ENCODE measurements at places on chromosomes 4 and X. TPM values are rescaled to one million over a fixed set of nuclear protein-coding genes. Genes with fewer than 3 reads are reported as not detected.

DNA sequence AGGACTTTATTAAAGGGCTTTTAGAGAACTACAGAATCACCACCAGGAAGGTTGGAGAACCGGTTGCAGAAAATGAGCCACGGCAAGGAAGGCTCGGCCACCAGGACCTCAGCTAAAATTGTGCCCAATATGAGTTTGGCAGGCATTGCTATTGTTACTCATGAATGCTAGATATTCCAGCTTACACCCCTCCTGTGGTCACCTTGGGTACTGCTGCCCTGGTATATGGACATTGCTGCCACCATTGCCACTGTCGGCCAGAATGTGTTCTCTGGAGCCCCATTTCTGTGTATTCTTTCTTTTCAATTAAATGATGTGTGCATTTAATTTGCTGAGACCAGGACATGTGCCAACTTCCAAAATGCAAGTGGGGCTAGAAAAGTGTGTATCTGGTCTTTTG is 626.7 kb upstream of the BOD1L1 start:
- peak; percentile 5 for DNase-seq

- no peak for DNase-seq
Measured at GRCh38 chrX:19177721-19178120, 55.5 kb upstream of the ADGRG2 start.

DNA sequence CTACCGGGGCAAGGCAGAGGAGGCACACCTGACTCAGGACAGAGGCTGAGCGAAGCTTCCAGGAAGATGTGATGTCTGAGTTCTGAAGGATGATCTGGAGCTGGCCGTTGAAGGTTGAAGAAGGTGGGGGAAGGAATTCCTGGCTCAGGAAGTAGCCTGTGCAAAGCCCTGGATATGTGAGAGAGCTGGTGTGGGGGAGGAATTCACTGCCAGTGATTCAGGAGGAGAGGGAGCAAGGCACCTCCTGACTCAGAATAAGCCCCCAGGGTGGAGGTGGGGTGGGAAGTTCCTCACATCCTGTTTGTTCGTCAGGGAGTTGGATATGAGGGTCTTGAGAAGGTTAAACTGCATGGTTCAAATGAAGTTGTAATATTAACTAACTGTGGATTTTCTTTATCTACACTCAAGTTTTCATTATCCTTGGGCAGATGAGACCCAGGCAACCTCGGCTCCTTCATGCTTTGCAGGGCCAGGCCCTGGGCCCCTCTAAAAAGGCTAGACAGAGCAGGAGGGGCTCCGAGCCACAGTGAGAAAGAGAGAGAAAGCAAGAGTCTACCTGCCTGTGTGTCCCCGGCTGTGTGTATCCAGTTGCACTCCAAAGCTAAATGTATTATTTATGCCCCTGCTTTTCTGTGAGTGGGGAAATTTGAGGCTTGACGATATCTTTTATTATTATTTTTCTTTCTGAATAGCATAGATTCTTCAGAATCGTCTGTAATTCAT is 7.1 kb downstream of the NHSL2 start:
- no peak for DNase-seq

CENPVL3 gene
- not detected for total RNA-seq

Measured in glomerular endothelial cell (primary cell).